ENCODE measurements at places on chromosomes 7 and 10.

DNA sequence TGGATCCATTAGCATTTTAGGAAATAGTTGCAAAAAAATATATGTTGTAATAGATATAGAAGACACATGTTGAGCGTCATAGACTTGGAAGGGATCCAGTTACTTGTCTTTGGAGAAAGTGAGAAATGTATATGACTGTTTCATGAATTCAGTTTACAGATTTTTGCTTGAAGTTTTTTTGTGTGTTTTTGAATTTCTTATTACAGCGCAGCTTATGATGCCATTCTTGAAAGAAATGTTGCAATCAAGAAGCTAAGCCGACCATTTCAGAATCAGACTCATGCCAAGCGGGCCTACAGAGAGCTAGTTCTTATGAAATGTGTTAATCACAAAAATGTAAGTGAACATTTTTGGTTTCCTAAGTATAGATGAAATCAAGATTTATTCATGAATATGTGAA, 98.2 kb downstream of the MAPK8 start:
- no peak for DNase-seq

DNA sequence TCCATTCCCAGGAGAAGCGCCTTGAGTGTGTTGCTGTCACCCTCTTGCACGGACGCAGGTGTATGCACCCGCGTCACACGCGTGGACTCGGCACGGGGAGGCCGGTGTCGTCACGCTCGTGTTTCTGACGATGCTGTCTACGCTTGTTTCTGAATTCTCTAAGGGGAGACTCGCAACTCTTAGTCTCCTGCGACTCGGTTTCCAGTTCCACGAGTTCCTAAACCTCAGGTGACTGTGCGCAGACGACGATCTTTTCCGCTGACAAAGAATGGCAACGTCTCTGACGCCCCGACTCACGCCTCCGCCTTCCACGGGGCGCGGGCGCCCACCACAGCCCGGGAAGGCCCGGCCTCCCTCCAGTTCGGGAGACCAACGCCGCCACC, 579 bp downstream of the IDI1 start:
- no peak for DNase-seq

GRCh38 chr7:115409682-115410433, 488.0 kb downstream of the MDFIC start:
- DNase-seq: no peak

- no peak for DNase-seq
Observed at GRCh38 chr10:48574817-48575380, 30.0 kb downstream of the ARHGAP22 start.

All from activated T-helper 1 cell treated with anti-CD3 and anti-CD28 coated beads, Interleukin-2, amount 50 U/mL, for 16 hours (primary cell).